Stimulated activated CD4-positive, alpha-beta T cell treated with anti-CD3 and anti-CD28 coated beads, Interleukin-4, amount 100 ng/mL, for 4 hours (primary cell): ENCODE measurements at places on chromosomes 2 and 18.

DNA sequence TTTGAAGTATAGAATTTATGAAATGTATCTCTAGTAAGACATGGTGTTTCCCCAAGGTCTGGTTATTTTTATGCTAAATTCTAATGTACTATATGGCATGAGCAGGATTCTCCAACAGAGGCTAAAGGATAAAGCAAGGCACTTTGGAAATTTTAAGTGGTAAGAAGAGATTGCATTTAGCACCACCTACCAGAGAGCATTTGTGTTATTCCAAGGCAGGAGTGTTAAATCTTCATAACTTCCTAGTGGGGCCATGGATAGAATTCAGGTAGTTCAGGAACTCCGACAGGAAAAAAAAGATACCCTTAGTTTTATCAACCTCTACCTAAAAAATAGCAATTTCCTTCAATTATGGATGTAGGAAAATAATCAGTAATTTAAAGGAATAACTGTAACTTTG is 497.4 kb upstream of the CRIM1 start:
- no peak for DNase-seq

DNA sequence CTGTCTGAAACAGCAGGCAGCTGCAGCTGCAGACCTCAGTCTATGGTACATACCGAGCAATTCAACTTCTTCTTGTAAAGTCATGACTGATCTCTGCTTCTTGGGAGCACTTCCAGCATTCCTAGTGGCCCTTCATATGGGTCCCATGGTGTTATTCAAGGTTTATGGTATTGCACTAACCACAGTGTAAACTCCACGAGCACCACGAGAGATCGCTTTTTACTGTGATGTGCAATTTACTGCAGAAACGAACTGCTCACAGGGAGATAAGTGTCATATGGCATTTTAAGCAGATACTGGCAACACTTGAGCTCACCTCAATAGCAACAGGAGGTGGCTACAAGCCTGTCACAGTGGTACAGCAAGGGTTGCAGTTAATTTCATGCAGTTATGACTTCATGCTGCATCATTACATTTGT is 38.6 kb upstream of the SH3BP4 start:
- no peak for DNase-seq

- no peak for DNase-seq
Observed at GRCh38 chr18:24278591-24278990, 119.0 kb downstream of the OSBPL1A start.

GRCh38 chr2:145919477-145919876 is 1399.6 kb upstream of the ZEB2 start:
- DNase-seq = no peak

DNA sequence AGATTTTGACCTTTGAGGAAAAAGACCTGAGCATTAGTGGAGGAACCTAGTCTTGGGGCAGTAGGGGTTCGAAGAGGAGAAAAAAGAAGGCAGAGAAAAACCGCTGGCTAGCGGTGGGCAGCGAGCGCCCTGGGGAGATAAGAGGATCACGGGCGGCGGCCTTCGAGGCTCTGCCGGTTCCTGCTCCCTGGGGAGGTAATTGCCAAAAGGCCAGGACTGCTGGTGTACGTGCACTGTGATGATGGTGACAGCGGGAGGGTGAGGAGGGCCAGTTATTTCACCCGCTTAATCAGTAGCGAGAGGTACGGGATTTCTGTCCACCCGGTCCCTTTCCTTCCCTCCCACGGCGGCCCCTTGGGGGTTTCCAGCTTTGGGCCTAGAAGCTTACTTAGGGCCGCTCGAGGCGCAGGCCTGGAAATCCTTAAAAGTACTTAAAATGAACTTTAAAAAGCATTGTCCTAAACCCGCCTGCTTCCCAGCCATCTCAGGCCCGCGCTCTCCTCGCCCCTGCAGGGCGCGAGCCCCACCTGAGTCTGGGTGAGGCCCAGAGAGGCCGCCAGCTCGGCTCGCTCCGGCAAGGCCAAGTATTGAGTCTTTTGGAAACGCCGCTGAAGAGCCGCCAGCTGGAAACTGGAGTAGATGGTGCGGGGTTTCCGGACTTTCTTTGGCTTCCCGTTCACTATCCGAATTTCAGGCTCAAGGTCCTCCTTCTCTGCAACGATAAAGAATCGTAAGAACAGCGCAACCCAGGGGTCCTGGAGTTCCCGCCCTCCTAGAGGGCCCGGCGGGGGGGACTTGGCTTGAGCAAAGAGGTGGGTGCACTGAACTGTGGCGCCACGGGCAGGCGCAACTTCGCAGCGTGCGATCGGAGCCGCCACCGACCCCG is 1.5 kb downstream of the DLX2 start:
- DNase-seq = no peak

DNA sequence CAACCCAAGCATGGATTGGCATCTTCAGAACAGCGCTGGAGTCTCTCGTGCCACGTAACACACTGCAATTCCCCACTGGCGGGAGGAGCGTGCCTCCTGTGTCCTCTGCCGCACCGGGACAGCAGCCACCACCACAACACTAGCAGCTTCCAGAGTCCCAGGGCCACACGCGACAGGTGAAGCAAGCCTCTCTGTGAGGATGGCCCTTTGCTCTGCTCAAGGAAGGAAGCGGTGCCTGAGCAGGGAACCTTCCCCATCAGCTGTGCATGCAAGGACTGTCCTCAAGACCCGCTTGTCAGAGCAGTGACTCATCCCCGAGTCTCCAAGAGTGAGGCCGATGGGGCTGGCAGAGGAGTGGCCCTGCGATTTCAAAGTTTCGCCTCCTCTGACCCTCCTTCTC is 44.0 kb downstream of the TTC32 start:
- DNase-seq = no peak

- DNase-seq = no peak
Observed at GRCh38 chr2:53233759-53234547, 533.7 kb upstream of the CHAC2 start.

- no peak for DNase-seq
Observed at GRCh38 chr18:5106730-5107129, 90.3 kb downstream of the AKAIN1 start.

- no peak for DNase-seq
Observed at GRCh38 chr2:53275743-53276142, 491.9 kb upstream of the CHAC2 start.

GRCh38 chr2:52676056-52676455 is 1091.5 kb upstream of the CHAC2 start:
- no peak for DNase-seq

- no peak for DNase-seq
Observed at GRCh38 chr2:121473512-121473911, 57.2 kb upstream of the RNU4ATAC start.

DNA sequence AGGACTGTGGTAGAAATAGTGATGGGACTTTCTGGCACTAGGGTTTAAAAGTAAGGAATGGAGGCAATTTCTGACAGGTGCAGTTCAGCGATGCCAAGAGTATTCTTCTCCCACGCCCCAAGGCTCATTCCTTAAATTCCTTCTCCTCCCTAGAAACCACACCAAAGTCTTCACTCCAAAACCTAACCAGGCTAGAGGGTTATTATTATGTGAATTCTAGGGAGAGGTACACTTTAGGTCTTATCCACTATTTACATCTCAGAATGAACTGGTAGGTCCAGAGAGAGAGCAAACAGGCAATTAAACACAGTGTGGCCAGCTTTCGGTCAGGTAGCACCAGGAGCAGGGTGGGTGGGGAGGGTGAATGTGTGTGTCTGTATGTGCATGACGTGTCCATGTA is 11.4 kb downstream of the IL1F10 start:
- DNase-seq = no peak

DNA sequence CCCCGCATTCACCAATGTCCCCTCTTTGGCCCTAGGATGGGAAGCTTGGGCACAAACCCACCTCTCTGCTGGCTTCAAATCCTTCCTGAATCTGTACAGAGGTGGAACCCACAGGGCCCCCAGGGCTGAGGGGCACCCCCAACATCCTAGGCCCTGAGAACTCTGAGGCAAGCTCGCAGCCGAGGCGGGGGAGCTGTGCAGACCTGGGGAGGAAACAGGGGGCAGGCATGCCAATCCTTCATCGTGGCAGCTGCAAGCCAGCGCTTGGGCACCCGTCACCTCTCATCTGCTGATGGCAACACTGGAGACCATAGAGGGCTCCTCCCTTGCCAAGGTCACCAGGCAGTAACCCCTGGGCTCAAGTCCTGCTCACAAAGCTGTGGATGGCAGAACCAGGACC is 10.8 kb downstream of the ECEL1 start:
- DNase-seq = no peak

DNA sequence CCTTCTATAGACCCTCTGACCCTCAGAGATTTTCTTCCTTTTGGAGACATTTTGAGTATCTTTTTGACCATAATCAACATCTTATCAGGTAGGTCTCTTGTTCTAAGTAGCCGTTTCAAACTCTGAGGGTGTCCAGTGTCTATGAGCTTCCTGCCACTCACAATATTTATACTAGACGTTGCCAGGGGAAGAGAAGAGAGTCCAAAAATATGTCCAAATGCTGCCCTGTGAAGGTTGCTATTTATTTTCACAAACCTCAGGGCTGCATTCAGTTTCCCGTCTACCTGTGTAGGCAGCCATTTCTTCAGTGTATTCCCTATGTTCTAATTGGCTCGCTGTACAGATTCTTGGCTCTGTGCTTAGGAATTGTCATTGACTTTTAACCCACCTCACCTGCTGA is 986 bp upstream of the DSG1 start:
- no peak for DNase-seq

GRCh38 chr2:62014102-62014501 is 108.6 kb downstream of the COMMD1 start:
- no peak for DNase-seq

GRCh38 chr18:22827741-22828140 is 105.4 kb upstream of the RBBP8 start:
- DNase-seq = no peak
